ENCODE measurements at places on chromosomes 13 and 19.

GRCh38 chr19:35086455-35086854, 29.2 kb upstream of the FXYD3 start:
- no peak for DNase-seq
- H3K4me1 ChIP-seq: peaks cover 5% of the 10 kb centered on the region
- H3K36me3 ChIP-seq: no peaks in the 10 kb centered on the region
- no peak overlapping the region for H3K4me3 ChIP-seq
- peaks cover 6% of the 10 kb centered on the region for H3K27me3 ChIP-seq

DNA sequence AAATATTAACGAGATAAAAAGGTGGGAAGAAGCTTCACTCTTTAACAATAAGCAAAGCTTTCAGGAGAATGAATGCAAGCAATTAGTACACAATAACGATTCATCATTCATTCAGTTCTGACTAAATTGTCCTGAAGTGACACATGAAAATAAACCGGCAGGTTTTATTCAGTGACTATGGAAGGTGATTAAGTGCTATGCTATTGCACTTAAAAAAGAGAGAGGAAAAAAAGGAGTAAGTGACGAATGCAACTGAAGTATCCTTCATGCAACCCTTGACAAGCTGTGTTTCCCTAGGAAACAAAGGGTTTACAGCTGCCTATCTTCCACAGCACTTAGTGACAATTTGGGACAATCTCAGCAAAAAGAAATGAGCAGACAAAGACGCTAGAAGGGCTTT, 1.4 kb downstream of the LIG4 start:
- peaks cover 14% of the 10 kb centered on the region for H3K4me1 ChIP-seq
- H3K36me3 ChIP-seq: peaks cover 19% of the 10 kb centered on the region
- DNase-seq: no peak
- H3K27ac ChIP-seq: peak overlapping the region; percentile 76
- no peaks in the 10 kb centered on the region for H3K27me3 ChIP-seq

DNA sequence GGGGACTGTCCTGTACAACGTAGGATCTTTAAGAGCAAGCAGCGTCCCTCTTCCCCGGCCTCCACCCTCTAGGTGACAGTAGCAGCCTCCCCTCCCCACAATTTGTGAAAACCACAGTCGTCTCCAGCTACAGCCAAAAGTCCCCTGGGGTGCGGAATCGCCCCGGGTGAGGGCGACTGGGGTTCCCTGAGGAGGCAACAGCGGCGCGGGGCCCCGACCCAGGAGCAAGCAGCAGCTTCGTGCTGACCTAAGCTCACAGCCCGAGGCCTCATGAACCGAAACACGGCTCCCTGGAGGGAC, 322 bp downstream of the ZNF558 start:
- peak overlapping the region; percentile 92 for H3K27ac ChIP-seq
- H3K4me1 ChIP-seq: peaks cover 6% of the 10 kb centered on the region
- H3K27me3 ChIP-seq: peaks cover 3% of the 10 kb centered on the region
- H3K4me3 ChIP-seq: peak overlapping the region; percentile 89
- no peak for DNase-seq

GRCh38 chr13:49374585-49375290, 69.1 kb downstream of the CAB39L start:
- H3K27me3 ChIP-seq: no peaks in the 10 kb centered on the region
- DNase-seq: no peak
- no peaks in the 10 kb centered on the region for H3K4me1 ChIP-seq
- peaks cover 1% of the 10 kb centered on the region for H3K36me3 ChIP-seq
- no peak overlapping the region for H3K4me3 ChIP-seq

DNA sequence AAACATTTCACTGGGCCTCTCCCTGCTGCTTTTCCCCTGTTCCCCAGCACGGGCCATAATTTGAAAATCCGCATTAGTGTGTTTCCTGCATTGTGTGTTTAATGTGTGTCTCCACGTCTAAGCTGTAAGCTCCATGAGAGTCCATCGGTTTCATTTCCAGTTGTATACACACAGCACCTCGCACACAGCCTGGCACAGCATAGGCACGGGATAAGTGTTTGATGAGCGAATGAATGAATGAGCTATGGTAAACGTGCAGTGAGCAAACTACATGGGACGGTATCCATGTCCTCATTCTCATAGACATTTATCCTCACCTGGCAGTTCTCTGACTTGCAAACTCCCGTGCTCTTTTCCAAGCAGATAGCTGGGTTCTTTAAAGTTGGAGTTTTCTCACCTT, 106.1 kb downstream of the RAB20 start:
- no peaks in the 10 kb centered on the region for H3K27me3 ChIP-seq
- peaks cover 2% of the 10 kb centered on the region for H3K4me1 ChIP-seq
- peaks cover 5% of the 10 kb centered on the region for H3K36me3 ChIP-seq
- H3K27ac ChIP-seq: no peak overlapping the region

- H3K27ac ChIP-seq: peak overlapping the region; percentile 79
- H3K4me1 ChIP-seq: peaks cover 31% of the 10 kb centered on the region
- H3K4me3 ChIP-seq: no peak overlapping the region
- H3K36me3 ChIP-seq: no peaks in the 10 kb centered on the region
- H3K27me3 ChIP-seq: no peaks in the 10 kb centered on the region
Observed at GRCh38 chr19:19458110-19458816, 52.8 kb downstream of the GATAD2A start.

- no peak for DNase-seq
- H3K36me3 ChIP-seq: no peaks in the 10 kb centered on the region
- H3K4me3 ChIP-seq: no peak overlapping the region
Observed at GRCh38 chr19:48509467-48510194, 2.0 kb downstream of the LMTK3 start.

DNA sequence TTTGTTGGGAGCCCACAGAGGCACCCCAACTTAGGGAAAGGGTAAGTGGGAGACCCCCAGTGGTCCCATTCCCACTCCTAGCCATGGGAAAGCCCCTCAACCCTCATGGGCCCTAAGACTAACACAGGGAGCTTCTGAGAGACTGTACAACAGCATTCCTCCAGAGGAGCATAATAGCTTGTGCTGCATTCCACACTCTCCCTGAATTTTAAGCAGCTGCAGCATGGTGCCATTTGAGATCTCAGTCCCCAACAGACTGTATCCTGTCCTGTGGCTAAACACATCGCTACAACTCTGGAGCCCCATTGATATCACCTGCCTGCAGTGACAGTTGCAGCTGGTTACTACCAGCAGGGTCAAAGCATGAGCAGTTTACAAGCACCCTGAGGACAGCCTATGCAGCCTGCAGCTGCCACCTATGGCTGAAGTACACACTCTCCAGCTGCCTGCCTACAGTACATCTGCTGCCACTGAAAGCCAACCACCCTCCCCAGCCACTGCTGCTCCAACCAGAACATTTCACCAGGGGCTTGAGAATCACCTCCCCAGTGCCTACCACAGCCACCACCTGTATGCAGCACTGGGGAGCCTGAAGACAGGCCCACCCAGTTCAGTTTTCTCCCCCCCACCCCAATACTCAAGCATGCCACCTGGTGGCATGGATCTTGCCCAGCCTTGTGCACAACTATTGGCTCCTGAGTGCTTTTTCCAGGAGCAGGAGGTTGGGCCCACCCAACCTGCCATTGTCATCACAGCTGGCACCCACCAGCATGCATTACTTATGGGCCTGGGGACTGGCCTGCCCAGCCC, 557.3 kb downstream of the GPC5 start:
- H3K27ac ChIP-seq: no peak overlapping the region
- no peaks in the 10 kb centered on the region for H3K27me3 ChIP-seq
- no peak for DNase-seq
- H3K4me3 ChIP-seq: no peak overlapping the region
- H3K4me1 ChIP-seq: peaks cover 4% of the 10 kb centered on the region

GRCh38 chr13:31452525-31452924, 252.8 kb downstream of the B3GLCT start:
- H3K4me3 ChIP-seq: no peak overlapping the region
- no peak overlapping the region for H3K27ac ChIP-seq
- H3K4me1 ChIP-seq: peaks cover 6% of the 10 kb centered on the region

DNA sequence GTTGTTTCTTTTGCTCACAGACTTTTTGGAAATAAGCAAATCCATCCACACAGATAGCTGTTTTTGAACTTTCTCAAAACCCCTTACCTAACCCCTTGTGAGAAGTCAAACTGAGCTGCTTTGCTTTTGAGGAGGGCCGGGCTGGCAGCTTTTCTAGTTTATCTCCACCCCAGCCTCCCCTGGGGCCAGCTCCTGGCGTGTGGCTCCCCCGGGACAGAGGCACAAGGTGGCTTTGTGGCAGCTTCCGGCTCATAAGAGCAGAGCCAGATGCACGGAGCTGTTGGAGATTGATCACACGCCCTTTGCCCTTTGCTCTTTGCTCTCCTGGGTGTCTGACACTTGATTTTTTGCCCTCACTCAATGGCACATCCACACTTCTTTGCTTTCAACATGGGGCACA, 24.9 kb upstream of the RNF113B start:
- H3K4me3 ChIP-seq: peak overlapping the region; percentile 31
- peaks cover 44% of the 10 kb centered on the region for H3K4me1 ChIP-seq
- no peaks in the 10 kb centered on the region for H3K27me3 ChIP-seq
- no peak for DNase-seq
- H3K36me3 ChIP-seq: peaks cover 36% of the 10 kb centered on the region

- no peak overlapping the region for H3K27ac ChIP-seq
- no peaks in the 10 kb centered on the region for H3K27me3 ChIP-seq
- peaks cover 4% of the 10 kb centered on the region for H3K4me1 ChIP-seq
- no peak overlapping the region for H3K4me3 ChIP-seq
- no peak for DNase-seq
Observed at GRCh38 chr19:30857388-30857787, 485.2 kb downstream of the ZNF536 start.

- no peak overlapping the region for H3K4me3 ChIP-seq
- peaks cover 33% of the 10 kb centered on the region for H3K27me3 ChIP-seq
- no peak overlapping the region for H3K27ac ChIP-seq
- H3K36me3 ChIP-seq: no peaks in the 10 kb centered on the region
- no peak for DNase-seq
- no peaks in the 10 kb centered on the region for H3K4me1 ChIP-seq
Observed at GRCh38 chr13:39144391-39144790, 106.1 kb downstream of the NHLRC3 start.

DNA sequence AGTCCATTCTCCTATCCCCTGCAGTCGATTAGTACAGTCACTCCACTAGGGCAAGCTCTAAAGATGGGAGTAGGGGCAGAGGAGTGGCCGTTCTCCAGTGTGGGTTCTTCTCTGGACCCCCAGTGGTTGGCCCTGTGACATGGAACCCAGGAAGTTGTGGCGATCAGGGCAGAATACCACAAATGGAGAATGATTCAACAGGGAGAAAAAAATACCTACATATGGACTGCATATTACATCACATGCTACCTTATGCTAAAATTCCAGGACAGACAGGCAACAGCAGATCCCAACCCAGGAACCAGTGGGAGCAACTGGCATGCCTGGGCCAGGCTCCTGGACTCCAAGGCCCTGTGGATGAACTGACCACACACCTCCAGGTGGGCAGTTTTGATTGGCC, 20.4 kb downstream of the POU2F2 start:
- H3K27me3 ChIP-seq: peaks cover 42% of the 10 kb centered on the region
- H3K4me1 ChIP-seq: no peaks in the 10 kb centered on the region
- no peak for DNase-seq
- no peak overlapping the region for H3K27ac ChIP-seq
- no peak overlapping the region for H3K4me3 ChIP-seq

GRCh38 chr19:677201-677600, 1.0 kb downstream of the FSTL3 start:
- no peak overlapping the region for H3K27ac ChIP-seq
- DNase-seq: no peak
- H3K27me3 ChIP-seq: peaks cover 6% of the 10 kb centered on the region
- no peak overlapping the region for H3K4me3 ChIP-seq
- H3K4me1 ChIP-seq: peaks cover 5% of the 10 kb centered on the region

- no peak for DNase-seq
- no peaks in the 10 kb centered on the region for H3K36me3 ChIP-seq
- no peak overlapping the region for H3K4me3 ChIP-seq
- no peak overlapping the region for H3K27ac ChIP-seq
Observed at GRCh38 chr13:52395704-52396103, 10.3 kb downstream of the THSD1 start.

GRCh38 chr19:16022681-16023080, 53.6 kb upstream of the TPM4 start:
- H3K27ac ChIP-seq: no peak overlapping the region
- peaks cover 1% of the 10 kb centered on the region for H3K36me3 ChIP-seq
- no peak for DNase-seq
- H3K4me1 ChIP-seq: no peaks in the 10 kb centered on the region

- H3K27me3 ChIP-seq: no peaks in the 10 kb centered on the region
- no peaks in the 10 kb centered on the region for H3K4me1 ChIP-seq
- DNase-seq: no peak
Observed at GRCh38 chr19:57110592-57111328, 9.0 kb upstream of the USP29 start.

DNA sequence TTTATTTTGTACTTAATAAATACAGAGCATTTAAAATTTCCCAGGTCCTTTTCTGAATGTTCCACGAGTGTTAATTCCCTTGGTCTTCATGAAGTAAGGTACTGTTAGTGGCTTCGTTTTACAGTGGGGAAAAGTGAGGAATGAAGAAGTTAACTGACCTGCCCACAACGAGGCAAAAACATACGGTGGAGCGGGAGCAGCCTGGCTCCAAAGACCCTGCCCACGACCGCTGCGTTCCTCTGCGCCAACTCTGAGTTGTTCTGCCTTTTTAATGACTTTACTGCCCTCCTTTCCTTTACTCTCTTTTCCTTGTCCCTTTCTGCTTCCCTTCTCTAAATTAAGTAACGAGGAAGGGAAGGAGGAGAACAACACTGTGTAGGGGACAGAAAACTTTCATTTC, 392.9 kb downstream of the PCDH9 start:
- H3K4me3 ChIP-seq: no peak overlapping the region
- H3K27ac ChIP-seq: no peak overlapping the region
- peaks cover 3% of the 10 kb centered on the region for H3K4me1 ChIP-seq
- no peak for DNase-seq
- no peaks in the 10 kb centered on the region for H3K36me3 ChIP-seq

DNA sequence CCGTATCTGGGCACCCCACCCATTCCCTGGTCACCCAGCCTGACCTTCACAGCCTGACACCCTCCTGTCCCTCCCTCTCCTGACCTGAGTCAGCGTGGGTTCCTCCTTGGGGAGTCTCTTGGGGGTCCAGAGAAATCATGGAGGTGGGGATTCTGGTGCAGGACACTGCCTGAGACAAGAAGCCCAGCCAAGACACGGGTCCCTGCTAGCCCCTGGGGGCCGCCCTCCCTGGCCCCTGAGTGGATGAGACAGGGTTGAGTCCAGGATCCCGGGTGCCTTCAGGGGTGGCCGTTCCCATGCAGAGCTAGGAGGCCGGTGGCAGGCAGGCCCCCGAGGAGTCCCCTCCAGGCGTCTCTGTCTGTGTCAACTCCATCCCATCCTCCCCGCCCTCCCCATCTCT, 1.6 kb downstream of the MAP2K7 start:
- DNase-seq: no peak
- H3K4me1 ChIP-seq: peaks cover 19% of the 10 kb centered on the region
- no peaks in the 10 kb centered on the region for H3K36me3 ChIP-seq
- H3K4me3 ChIP-seq: peak overlapping the region; percentile 88
- no peaks in the 10 kb centered on the region for H3K27me3 ChIP-seq

- H3K27ac ChIP-seq: no peak overlapping the region
- H3K36me3 ChIP-seq: peaks cover 32% of the 10 kb centered on the region
- no peaks in the 10 kb centered on the region for H3K27me3 ChIP-seq
- H3K4me3 ChIP-seq: no peak overlapping the region
- DNase-seq: no peak
- peaks cover 7% of the 10 kb centered on the region for H3K4me1 ChIP-seq
Observed at GRCh38 chr19:55598034-55598433, 1.3 kb downstream of the FIZ1 start.
